ENCODE measurements at places on chromosomes 7 and 10.

- no peak for DNase-seq
These were observed 335.4 kb downstream of the CXCL12 start for GRCh38 chr10:44049301-44050015.

GRCh38 chr7:116316838-116317628, 106.7 kb downstream of the TES start:
- no peak for DNase-seq

DNA sequence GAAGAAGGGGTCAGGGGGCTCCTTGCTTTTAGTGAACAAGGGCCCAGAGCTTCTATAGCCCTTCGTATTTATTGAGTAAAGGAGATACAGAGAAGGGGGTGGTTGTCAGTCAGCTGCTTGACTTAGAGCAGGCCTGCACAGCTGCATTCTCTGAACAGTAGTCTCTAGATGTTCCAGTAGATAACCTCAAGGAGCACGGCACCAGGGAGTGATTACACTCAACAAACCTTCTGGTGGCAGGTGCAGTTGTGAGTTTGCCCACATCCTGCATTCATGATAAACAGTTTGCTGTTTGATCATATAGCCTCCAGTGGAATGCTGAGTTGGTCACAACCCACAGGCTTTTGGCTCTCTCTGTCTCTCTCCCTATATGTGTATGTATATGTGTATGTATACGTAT, 70.0 kb upstream of the GJD4 start:
- no peak for DNase-seq

GRCh38 chr10:133451346-133451745, 2.4 kb upstream of the SCART1 start:
- no peak for DNase-seq

DNA sequence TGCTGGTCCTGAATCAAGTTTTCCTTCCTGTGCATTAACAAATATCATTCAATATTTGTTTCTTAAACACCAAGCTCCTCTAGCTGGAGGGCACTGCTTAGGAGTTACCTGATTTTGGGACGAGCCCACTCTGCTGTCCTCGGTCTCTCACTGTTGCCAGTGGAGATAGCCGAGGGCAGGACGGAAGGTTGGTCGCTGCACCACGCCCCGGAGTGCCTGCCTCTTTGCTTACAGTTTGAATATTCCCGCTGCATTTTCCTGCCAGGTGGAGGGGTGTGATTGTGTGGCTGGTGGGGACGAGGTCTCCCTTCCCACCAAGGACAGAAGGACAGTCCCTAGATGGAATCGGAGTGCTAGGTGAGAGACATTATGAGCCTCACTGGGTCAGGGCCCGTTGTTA, 201.5 kb downstream of the DNAJB6 start:
- no peak for DNase-seq

GRCh38 chr7:125195156-125195555, 265.5 kb upstream of the POT1 start:
- DNase-seq = no peak

- no peak for DNase-seq
These were observed 2.0 kb upstream of the PANK1 start for GRCh38 chr10:89646889-89647657.

DNA sequence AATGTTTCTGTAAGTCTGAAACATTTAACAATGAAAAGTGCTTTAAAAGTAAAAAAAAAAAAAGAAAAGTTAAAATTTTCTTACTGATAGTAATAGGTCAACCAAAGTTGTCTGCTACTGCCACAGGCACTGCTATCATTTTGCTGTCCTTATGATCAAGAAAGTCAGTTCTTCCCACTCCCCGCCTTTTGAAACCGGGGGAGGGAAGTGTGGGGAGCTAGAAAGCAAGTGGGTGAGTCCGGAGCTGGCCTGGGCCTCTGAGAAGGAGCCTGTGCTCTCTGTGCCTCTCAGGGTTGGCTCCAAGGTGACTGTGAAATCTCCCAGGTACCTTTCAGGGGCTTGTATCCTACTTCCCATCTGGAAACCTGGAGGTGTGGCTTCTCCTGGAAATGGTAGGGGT, 7.3 kb downstream of the C7orf57 start:
- DNase-seq = no peak

- no peak for DNase-seq
These were observed 92.1 kb downstream of the HIP1 start for GRCh38 chr7:75646571-75647102.

GRCh38 chr10:787933-788651, 98.6 kb upstream of the DIP2C start:
- no peak for DNase-seq

- no peak for DNase-seq
These were observed 19.9 kb downstream of the MINDY4 start for GRCh38 chr7:30791114-30791513.

GRCh38 chr7:64642046-64642445, 23.9 kb upstream of the ZNF107 start:
- no peak for DNase-seq

DNA sequence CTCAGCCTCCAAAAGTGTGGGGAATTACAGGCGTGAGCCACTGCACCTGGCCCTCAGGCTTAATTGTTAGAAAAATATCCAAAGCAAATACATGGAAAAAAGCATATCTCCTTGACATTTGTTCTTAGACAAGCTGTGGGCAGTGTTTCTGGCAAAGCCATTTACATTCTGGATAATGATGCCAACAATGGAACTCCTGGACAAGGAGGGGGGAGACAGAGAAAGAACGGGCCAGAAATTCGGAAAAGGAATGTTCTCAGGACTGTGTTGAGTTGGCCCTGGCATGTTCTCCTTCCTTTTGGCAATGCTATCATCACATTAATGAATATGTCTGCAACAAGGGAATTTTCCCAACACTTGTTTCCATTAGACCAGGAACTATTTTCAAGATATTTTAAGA, 88.7 kb downstream of the UBE2H start:
- no peak for DNase-seq

- DNase-seq = no peak
These were observed 29.7 kb downstream of the GBX1 start for GRCh38 chr7:151137791-151138152.

DNA sequence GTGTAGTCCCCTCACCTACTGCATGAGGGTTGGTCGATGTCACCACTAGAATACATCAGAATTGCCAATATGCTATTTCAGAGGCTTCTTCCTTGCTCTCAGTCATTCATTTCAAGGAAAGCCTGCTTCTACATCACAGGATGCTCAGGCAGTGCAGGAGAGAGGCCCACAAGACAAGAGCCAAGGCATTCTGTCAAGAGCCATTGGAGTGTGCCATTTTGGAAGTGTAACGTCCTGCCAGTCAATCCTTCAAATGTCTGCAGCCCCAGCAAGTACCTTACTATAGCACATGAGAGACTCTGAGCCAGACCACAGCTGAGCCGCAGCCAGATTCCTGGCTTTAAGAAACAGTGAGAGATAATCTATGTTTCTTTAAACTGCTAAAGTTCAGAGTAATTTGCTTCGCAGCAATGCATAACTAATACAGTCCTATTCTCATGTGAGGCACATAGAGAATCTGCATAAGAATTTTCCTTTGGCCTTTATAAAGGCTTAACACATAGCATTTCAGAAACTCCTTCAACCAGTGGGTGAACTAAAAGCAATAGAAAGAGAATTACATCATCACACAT, 166.5 kb upstream of the GNAI1 start:
- DNase-seq = no peak

DNA sequence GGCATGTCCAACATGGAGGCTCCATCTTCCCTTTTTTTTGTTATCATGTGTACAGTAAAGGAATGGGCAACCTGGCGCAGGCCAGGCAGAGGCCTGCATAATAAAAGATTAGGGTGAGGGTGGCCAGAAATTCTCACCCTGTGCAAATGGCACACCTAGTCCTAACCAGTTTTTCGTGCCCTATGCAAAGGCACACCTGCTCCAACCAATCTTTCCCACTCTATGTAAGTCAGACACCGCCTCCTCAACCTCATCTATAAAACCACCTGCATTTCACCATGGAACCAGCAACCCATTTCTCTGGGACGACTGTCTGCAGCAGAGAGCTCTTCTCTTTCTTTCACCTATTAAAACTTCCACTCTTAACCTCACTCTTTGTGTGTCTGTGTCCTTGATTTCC, 16.1 kb downstream of the TBATA start:
- no peak for DNase-seq

DNA sequence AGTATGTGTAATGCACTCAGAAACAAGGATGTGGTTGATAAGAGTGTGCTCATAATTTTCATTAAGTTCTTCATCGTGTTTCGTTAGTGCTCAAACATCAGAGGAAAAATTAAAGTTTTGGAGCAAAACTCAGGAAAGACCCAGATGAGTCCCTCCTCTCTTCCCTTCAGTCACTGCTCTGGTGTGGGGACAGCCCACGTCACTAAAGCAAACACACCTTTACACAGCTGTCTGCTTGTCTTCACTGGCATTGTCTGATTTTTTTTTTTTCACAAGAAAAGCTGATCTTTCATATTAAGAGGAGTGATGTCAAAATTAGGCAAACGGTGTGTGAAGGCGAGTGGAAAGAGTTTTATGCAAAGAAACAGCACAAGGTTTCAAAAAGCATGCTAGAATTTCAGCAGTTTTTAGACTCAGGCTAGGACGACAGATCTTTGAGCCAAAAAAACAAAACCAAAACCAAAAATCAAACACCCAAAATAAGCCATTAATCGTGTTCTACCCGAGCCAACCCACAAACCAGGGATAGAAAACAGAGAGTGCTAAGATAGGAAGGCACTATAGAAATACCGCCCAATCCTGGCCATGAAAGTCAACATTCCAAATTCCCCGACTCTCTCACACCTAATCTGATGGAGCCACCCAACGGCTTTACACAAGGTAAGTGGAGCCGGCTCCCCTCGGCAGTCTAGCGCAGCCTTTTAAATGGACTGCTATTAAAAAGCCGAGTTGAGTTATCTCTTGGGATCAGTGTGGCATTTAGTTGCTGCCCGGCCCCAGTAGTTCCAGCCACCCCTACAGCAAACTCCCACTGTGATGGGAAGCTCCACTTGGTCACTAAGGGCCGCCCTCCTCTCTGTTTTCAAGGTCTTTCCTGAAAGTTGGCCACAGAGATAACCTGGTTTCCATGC, 27.9 kb upstream of the GATA3 start:
- no peak for DNase-seq

DNA sequence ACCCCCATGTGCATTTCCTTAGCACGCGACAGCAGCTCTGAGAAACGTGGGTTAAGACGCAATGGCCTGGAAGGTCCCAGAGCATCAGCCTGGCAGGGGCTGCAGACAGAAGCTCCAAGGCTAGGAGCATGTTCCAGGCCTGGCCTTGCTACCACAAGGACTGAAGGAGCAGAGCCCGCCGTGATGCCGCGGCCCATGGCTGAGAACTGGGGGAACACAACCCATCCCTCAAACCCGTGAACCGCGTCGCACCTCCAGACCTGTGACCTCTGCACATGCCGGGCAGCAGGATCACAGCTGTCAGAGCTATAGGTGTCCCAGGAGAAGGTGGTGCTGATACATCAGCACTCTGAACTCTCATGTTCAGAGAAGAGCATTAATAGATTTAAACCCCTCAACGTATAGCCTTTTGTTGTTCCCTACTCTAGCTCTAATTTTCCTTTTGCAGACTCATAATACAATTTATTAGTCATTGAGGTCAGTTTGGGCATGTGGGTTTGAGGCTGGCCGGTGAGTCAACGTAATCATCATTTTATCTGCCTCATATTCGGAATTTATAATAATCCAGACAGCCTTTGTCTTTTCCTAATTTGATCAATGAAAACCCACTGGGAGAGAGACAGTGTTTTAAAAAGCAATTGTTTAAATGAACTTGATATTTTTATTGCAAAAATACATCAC, 222.5 kb upstream of the TCERG1L start:
- no peak for DNase-seq

GRCh38 chr10:50402466-50402865, 151.2 kb upstream of the ASAH2 start:
- no peak for DNase-seq

DNA sequence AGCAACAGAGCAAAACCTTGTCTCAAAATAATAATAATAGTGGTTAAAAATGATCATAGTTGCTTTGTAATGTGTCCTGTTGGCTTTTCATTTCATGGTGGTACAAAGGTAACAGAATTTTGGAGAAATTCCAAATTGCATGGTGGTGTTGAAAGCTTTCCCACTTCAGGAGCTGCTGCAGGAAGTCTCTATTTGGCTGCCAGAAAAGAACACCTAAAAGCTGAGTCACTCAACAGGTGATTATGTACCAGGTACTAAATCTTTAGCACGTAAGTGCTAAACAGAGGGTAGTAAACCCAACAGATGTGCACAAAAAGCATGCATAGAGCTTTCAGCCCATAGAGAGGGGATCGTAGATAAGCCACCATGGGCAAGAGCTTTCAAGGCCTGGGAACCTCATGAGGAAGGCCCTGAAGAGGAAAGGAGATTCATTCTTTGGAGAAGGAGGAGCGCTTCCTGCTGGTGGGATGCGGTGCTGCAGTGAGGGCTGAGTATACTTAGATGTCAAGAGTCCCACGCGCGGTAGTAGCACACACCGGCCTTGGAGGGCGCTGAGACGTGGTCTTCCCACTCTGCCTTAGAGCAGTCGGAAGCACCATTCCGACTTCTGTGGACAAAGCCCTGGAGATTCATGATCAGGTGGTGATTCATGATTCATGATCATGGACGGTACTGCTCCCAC, 118.7 kb downstream of the RALA start:
- peak; percentile 16 for DNase-seq

DNA sequence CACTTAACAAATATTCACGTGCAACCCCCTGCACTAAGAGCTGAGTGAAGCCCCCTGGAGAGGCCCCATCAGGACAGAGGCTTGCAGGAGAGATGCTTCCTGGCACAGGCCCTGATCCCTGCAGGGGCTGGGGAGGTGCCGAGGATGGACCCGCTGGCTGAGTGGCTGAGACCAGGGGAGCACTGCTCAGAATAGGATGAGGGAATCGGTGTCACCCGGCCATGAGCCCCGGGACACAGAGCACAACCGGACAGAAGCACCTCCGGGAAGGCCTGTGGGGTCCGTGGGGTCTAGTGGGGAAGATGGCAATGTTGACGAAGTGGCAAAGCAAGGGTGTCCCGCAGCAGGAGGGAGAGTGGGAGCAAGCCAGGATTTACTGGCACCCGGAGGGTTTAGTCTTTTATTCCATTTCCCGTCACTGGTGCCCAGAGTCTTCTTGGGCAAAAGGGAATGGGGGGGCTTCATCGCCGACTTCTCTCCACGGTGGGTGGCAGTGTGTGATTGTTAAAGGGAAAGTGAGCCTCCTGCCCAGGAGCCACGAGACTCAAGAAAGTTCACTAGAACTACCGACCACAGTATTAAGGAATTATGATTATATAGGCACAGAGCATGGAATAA, 140.7 kb downstream of the ADARB2 start:
- no peak for DNase-seq

GRCh38 chr10:7756360-7756992, 31.3 kb downstream of the KIN start:
- DNase-seq = peak; percentile 1

GRCh38 chr10:7306147-7306546, 104.7 kb downstream of the SFMBT2 start:
- DNase-seq = no peak

All from T follicular helper cell (primary cell).